AG04449 (cell line): ENCODE measurements at places on chromosomes 1 and 21.

GRCh38 chr1:229665912-229666558, 40.0 kb downstream of the URB2 start:
- no peak for DNase-seq

DNA sequence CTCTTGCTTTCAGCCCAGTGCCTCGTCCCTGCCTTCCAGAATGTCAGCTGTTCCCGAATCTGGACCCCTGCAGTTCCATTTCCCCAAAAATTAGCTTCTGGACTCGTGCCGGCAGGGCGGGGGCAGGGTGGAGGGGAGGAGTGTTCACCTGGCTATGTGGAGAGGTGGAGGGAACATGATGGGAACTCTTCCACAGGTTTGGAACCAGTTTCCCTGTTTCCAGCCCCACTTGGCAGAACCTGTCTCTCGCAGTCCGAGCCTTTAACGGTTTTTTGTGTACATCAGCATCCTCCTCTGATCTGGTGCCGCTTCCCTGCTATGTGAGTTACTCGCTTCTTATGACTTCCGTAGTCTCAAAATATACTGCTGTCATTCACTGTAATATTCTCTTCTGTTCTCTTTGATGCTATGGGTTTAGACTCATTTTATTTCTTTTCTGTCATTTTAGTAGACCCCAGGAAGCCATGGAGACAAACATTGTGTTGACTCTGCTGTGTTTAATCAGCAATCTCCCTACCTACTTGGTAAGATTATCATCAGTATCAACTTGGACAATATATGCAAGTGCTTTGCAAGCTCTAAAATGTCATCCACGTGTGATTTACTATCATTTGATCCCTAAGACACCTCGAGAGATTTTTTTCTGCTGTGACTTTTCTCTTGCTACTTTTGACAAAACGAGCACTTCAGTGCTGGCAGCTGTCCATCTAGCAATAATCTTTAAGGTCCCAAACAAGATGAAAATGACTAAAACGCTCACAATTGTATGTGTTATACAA, 33.3 kb upstream of the HNRNPU start:
- DNase-seq = no peak

DNA sequence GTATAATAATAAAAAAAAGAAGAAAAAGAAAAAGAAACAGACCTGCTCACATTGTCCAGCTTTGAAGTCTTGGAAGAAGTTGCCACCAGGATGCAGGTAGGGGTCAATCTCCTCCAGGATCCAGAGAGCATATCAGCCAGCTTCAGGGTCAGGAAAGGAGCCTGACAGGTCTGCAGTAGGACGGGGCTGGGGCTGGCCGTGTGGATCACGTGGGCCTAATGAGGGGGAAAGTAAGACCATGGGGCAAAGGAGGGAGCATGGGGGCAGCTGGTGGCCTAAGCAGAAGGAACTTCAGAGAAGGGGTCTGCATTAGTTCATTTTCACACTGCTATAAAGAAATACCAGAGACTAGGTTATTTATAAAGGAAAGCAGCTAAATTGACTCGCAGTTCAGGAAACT, 19.3 kb upstream of the SMYD3 start:
- DNase-seq = no peak

- no peak for DNase-seq
These were observed 183.6 kb upstream of the RAB4A start for GRCh38 chr1:229087339-229087738.

GRCh38 chr1:44326821-44327465, 28.1 kb downstream of the ERI3 start:
- DNase-seq = no peak

DNA sequence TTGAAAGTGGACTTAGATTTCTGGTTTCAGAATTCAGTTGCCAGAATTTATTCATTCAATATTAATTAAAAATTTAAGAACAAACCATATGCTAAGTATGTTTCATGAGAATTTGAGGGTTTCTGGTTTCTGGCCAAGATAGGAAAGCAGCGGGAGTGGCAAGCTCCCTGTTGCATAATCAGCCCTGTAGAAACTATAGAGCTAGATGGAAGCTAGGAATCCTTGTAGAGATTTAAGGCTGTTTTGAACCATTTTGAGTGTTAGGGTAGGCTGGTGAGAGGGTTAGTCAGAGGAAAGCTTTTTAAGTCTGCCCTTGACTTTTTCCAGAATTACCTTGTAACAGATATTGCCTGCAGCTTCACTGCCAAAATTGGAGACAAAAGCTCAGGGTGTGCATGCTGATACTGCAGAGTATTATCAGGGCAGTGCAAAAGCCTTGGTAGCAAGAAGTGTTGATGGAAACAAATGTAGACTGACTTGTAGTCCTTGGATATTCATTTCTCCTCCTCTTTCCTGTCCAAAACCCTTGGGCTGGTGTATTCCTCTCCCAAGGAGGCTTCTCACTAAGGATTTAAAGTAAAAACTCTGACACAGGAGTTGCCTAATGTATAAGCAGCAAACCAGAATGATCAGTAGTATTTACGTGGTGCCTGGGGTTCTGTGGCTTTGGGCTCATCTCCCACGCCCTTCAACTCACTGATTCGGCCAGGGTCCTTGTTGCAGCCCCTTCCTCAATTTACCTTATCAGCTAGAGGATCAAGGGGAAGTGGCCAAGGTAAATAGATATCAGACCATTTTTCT, 12.6 kb upstream of the GIPC2 start:
- no peak for DNase-seq

DNA sequence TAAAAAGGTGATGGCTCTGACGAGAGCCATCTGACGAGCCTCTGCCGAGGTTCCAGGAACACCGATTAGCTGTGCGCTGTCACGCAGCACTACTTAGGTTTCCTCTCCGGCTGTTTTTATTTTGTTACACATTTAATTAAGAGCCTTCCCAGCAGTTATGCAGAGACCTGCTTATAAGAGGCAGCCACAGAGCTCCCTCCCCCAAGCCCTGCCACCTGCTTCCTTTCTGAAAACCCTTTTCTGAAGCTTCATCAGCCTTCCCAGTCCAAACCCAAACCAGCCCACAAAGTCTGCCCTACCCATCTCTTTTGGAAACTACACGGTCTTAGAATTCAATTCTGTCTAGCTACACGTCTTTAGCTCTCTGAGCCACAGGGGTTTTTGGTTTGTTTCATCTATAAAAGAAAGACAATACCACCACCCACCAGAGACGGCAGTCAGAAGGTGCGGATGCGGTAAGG, 49.1 kb downstream of the ERI3 start:
- DNase-seq = no peak

DNA sequence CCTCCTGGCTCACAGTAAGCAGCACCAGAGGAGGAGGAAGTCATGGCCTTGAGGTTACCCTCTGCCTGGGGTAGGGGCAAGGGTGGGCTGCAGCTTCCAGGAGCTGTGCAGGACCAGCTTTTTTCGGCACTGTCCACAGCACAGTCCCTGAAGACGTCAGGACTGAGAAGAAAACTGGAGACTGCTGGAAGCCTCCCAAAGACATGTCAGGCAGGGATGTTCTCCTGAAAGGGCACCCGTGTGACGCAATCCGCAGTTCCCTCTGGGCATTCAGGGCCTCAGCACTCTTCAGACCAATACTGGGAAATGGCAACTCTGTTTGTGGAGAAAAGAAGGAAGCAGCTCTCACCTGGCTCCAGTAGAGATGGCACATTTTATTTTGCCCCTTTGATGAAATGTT, 64.8 kb upstream of the TENT5C start:
- no peak for DNase-seq

GRCh38 chr21:46022551-46023525, 41.3 kb downstream of the COL6A1 start:
- no peak for DNase-seq
